ENCODE measurements at places on chromosomes 4 and X.

DNA sequence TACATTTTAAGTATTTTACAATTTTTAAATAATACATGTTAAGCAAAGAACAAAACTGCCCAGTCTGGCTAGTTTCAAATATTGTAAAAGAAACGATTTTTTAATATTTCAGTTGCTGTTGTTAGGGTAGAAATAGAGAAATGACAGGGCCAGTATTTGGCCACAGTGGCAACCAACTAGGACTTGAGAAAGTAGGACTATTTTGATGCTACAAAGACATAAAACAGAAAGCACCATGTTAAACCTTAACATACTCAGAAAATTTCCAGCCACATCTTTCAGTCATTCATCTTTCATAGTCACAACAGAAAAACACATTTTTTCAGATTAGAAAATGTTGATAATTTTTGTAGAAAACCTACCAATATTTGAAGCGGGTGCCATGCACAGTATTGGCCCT is 104.5 kb downstream of the MBNL3 start:
- no peak for DNase-seq

DNA sequence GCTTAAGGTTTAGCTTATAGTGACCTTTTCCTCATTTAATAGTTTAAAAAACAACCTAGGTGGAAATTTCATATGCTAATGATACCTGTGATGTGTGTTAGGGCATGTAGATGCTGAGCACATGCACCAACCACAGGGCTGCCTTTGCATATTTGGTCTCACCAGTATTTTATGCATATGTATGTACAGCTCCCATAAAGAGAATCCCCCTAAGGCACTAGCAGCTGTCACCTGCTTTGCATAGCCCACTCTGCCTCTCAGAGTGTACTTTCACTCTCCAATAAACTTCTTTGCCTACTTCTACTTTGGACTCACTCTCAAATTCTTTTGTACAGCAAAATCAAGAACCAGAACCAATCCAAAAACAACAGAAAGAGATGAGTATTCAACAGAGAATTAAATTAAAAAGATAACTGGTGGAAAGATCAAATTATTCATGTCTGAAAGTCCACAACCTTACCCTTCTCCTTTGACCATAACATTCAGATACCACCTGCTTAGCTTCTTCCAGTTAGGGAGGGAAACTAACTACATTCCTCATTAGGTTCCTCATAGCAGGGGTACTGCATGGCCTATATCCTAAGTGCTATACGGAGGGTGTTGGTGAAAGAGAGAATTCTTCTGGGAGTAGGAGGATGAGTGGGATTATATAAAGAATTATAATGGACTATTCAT is 250.5 kb downstream of the STPG2 start:
- DNase-seq, result no peak

GRCh38 chrX:142251680-142252079 is 46.6 kb upstream of the MAGEC2 start:
- peak; percentile 25 for DNase-seq

DNA sequence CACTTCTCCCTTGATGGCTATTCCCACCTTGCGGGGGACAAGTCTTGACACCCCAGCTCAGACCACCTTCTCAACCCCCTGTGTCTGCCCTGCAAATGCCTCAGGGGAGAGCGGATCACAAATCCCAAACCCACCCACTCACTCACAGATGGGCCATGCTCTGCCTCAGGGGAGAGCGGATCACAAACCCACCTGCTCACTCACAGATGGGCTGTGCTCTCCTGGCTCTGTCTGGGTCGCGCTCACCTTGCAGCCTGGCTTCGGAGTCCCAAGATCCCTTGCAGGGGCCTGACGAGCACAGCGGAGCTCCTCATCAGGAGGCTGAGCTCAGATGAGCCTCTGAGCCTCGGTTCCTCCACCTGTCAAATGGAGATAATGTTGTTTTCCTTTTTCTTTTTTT is 38.6 kb downstream of the HTRA3 start:
- DNase-seq, result no peak

DNA sequence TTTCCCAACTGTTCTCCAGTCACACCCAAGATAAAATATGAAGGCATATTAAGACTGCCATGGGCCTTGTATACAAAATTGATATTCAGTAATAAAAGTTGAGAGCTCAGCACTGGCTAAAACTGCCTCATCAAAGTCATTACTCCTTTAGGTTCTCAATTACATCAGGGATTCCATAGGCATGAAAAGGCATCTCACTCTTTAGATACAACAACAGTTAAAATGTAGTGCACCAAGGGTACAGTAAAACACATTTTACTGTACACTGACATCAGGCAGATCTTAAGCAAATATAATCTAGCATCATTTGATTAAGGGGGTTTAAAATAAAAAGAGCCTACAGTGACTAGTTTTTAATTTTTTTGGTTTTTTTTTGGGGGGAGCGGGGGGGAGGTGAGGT is 107.7 kb downstream of the PPP3CA start:
- no peak for DNase-seq

- peak; percentile 25 for DNase-seq
These were observed 15.3 kb downstream of the SEPSECS start for GRCh38 chr4:25144870-25145481.

DNA sequence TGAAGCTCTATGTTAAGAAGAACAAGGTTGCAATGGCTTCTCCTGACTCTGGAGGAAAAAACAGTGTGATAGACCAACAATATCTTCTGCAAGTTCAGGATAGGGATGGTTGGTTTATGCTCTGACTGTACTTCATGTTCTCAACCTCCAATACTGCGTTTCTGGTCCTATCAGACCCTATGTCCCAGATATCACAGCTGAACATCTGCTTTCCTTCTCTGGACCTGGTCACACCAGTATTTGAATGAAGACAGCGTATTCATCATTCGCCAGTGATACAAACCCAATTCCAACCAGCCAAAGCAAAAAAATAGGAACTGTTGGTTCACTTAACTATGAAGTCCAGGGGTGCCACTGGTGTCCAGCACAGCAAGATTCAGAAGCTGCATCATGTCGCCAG is 124.5 kb upstream of the KLF3 start:
- DNase-seq, result no peak

- no peak for DNase-seq
These were observed 34.1 kb downstream of the CNKSR2 start for GRCh38 chrX:21408307-21408706.

DNA sequence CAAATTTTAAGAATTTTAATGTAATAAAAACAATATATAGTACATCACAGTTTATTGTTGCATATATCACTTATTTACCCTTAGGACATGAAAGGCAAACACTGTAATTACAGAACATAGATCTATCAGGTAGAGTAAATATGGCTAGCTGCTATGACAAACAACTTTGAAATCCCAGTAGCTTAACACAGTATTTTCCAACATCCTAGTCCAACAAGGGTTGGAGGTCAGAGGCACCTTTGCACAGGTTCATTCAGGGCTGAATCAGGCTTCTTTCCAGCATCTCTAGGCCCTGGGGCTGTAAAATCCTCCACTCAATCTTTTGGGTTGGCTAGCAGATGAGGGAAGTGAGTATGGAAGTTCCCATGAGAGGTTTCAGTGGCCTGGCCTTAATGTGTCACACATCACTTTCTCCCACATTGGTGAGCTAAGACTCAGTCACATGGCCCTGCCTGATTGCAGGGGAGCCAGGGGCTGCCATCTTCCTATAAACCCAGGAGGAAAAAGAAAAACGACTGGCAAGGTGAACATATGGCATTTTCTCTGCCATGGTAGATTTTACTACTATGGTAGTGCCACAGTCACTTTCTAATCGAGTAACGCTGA is 32.9 kb downstream of the HERC6 start:
- DNase-seq, result no peak

- no peak for DNase-seq
These were observed 48.9 kb upstream of the TENM3 start for GRCh38 chr4:182194091-182194824.

DNA sequence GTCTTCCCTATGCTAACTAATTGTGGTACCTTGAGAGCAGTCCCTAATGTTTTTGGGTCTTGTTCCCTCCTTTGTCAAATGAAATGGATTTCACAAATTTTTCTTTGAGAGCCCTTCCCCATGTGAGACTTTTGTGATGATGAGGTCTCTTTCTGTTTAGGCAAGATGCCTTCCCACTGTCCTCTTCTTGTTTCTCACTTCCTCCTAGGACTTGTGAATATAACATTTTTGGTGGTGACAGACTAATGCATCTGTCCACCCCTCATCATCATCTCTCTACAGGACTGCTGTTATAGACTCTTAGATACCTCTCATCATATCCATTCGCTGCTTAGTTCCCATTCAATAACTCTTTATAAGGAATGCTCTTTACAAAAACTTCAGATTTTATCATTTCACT is 8.7 kb upstream of the ANK2 start:
- DNase-seq, result no peak

GRCh38 chrX:15349046-15349445 is 13.7 kb upstream of the PIGA start:
- peak; percentile 62 for DNase-seq

DNA sequence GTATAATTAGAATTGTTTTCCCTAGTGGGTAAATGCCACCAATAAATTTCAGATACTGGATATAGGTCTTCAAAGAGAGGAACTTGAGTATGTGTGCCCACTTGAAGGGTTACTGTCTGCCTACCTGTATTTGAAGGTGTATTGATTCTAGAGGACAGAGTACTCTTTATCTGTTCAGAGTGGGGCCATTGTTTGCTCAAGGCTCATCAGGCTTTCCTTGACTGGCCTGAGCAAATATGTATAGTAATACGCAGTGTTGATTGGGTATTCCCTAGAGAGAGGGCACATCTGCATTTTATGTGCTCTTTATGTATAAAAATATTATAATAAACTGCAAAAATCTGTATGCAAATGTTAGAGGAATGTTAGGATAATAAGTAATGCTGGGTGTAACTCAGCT is 23.7 kb downstream of the RP2 start:
- DNase-seq, result no peak

GRCh38 chr4:8575457-8575856 is 4.7 kb upstream of the GPR78 start:
- no peak for DNase-seq

DNA sequence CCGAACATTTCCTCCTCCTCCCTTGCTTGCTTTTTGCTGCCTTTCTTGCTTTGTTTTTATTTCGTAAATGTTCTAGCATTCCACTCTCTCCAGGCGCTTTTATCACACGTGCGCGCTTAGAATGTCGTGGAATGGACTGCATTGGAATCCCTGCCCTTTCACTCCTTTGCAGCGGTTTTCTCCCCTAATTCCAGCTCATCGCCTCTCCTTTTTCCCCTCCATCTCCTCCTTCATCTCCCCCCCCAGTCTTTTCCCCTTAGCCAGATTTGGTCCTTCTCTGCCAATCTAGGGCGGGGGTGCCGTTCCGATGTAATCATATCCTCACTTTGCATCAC is 579 bp downstream of the OGT start:
- peak; percentile 22 for DNase-seq

- no peak for DNase-seq
These were observed 53.8 kb downstream of the ARHGAP6 start for GRCh38 chrX:11611965-11612364.

DNA sequence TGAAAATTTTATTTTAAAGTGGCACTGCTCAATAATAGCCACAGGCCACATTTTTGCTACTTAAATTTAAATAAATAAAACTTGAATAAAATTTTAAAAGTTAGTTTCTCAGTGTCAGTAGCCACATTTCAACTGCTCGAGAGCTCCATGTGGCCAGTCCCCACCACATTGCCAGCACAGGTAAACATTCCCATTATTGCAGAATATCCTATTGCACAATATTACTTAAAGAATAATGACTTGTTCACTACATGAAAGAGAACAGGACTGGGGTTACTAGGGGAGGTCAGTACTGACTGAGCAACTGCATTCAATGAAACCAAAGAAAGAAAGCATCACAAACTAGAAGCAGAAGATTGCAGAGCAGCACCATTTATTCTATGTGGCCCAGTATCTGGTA is 2201.6 kb upstream of the TENM3 start:
- no peak for DNase-seq

GRCh38 chr4:123877551-123877950 is 481.0 kb downstream of the SPRY1 start:
- peak; percentile 24 for DNase-seq

Data from M059J (cell line).